H54 (cell line): ENCODE measurements at places on chromosomes 2 and 18.

GRCh38 chr2:15642011-15642814, 50.5 kb downstream of the DDX1 start:
- no peak for DNase-seq

DNA sequence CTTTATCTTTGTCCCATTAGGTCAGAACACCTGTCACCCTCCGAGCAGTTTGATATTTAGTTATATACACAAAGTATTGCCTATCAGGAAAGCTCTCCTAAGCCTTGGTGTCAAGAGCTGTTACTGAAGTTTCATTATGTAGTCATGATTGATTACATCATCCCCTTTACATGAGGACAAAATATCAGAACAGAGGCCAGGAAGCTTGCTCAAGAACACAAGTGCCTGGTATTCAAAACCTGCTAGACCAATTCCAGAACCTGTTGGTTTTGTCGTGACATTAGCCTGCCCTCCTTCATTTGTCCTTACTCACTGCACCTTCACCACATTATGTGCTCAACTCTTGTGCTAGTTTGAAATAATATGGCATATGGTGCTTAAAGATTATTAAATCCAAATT, 377.1 kb downstream of the CDH19 start:
- no peak for DNase-seq

DNA sequence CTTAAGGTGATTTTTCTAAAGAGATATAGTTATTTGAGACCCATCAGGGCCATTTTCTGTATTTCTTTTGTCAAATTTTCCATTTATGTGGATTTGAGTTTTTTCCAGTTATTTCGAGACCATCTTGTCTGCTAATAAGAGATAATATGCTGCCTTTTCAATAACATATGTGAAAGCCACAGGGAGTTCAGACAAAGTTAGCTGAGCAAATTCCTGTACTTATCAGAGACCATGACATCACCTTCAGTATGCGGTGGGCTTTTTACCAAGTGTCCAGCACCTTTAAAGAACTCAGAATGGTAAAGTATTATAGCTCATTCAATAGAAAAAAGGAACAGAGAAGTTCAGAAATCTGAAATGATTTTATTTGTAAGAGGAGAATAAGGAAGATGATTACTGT, 11.7 kb downstream of the MAPK4 start:
- no peak for DNase-seq

GRCh38 chr2:202161151-202161835, 77.1 kb downstream of the SUMO1 start:
- no peak for DNase-seq

DNA sequence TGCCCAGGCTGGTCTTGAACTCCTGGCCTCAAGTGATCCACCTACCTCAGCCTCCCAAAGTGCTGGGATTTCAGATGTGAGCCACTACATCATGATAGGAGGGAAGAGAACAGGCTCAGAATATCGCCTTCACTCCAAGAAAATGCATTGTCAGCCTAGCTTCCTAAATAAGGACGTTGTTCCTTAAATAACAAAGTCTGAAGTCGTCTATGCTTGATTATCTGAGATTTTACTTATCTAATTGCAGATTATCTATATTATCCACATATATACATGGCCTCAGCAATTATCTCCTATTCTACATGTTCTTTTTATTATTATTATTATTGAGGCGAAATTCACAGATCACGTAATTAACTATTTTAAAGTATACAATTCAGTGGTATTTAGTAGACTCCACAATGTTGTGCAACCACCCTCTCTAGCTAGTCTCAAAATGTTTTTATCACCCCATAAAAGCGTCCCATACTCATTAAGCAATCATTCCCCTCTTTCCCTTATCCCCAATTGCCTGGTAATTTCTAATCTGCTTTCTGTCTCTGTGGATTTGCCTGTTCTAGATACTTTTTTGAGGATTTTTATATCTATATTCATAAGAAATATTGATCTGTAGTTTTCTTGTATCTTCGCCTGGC, 95.1 kb upstream of the RFX8 start:
- DNase-seq, result no peak
